Stimulated activated CD8-positive, alpha-beta memory T cell treated with anti-CD3 and anti-CD28 coated beads, Interleukin-4, amount 100 ng/mL, for 1 hour (primary cell): ENCODE measurements at places on chromosomes 6 and 20.

GRCh38 chr20:21713901-21714296, 8.4 kb downstream of the PAX1 start:
- DNase-seq: no peak

GRCh38 chr20:46350201-46350985, 42.1 kb upstream of the CDH22 start:
- DNase-seq: no peak

GRCh38 chr6:162964488-162965140, 236.8 kb downstream of the PACRG start:
- DNase-seq: no peak

GRCh38 chr6:142550310-142551063, 248.7 kb downstream of the ADGRG6 start:
- no peak for DNase-seq

DNA sequence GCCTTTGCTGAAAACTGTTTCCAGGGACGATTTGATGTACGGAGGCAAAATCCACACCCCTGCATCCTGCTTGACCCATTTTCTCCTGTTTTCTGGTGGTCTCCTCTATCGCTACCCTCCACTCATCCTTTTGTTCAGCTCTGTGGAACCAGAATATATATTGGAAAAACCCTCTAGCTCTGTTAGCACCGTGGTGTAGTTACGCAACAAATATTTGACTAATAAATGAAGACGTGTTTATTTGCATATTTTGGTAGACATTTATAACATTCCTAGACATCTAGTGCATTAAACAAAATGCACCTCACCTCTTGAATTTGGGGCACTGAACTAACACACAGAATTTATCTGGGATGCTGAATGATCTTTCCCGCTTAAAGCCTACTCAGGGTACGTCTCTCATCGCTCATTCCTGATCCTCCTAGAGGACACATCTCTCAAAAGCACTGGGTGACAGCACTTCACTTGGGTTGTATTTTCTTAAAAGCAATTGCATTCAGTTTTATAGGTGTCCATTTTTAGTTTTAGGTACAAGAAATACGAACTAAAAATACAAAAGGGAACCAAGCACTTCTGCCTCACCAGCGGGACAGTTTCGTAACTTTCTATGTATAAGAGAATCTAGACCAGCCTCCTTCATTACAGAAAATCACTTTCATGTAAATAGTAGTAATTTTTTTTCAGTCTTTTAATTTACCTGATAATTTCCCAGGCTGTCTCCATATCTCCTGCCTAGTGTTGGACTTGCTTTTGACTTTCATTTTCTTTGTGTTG, 59.2 kb downstream of the SNRNP48 start:
- no peak for DNase-seq

- no peak for DNase-seq
Observed at GRCh38 chr6:90976341-90976740, 389.5 kb upstream of the MAP3K7 start.

- DNase-seq: no peak
Observed at GRCh38 chr6:44009425-44010321, 117.6 kb downstream of the MRPL14 start.

DNA sequence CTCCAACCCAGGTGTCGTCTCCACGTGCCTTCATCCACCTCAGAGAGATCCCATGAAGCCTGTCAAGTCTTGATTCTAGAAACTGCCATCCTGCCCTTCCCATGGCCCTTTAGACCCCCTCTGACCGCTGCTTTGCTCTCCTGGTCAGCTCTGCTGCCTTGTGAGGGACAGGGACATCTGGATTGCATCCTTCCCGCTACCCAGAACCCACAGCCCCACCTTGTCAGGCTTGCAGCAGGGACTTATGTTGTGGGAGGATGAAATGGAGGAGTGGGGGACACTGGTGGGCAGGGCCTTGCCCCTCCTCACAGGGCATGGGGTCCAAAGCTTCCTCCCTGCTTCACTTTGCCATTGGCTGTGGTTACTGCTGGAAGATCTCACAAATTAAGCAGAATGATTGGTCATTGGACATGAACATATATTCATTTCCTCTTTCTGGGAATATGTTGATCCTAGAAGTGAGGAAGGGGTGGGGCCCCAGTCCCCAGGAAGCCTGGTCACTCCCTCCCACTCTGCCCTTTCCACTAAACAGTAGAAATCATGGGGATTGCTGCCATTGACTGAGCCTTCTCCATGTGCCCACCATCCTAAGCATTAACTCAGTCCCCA, 4.5 kb downstream of the GLP1R start:
- no peak for DNase-seq

DNA sequence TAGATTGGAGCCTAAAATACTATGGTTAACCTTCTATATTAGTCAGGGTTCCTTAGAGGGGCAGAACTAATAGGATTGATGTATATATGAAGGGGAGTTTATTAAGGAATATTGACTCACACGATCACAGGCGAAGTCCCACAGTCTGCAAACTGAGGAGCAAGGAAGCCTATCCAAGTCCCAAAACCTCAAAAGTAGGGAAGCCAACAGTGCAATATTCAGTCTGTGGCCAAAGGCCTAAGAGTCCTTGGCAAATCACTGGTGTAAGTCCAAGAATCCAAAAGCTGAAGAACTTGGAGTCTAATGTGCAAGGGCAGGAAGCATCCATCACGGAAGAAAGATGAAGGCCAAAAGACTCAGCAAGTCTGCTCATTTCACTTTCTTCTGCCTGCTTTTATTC, 133.5 kb upstream of the ADGRF1 start:
- DNase-seq: no peak

DNA sequence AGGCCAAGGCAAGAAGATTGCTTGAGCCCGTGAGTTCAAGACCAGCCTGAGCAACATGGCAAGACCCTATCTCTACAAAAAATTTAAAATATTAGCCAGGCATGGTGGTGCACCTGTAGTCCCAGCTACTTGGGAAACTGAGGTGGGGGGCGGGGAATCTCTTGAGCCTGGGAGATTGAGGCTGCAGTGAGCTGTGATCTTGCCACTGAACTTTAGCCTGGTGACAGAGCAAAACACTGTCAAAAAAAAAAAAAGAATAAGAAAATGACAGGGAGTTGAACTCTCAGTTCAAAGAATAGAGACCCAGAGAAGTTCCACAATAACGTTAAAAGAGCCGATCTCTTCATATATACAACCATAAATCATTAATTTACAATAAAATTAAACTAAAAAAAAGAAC, 24.8 kb upstream of the AMD1 start:
- no peak for DNase-seq

DNA sequence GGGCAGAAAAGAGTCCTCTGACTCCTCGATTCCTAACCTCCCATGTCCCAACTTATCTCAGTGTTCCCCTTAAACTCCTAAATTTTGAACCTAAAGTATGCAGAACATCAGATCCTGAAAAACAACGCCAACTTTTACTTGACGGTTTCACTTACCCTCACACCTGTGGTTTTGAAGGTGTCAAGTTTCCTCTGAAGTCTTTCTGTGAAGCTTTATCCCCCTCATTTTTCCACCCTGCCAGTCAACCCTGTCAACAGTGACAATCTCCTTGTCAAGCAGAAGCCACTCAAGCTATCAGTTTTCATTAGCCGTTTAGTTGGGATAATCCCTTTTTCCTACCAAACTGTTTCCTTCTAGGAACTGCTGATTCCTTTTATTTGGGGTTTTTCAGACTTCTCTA, 245.4 kb upstream of the PREP start:
- DNase-seq: no peak

DNA sequence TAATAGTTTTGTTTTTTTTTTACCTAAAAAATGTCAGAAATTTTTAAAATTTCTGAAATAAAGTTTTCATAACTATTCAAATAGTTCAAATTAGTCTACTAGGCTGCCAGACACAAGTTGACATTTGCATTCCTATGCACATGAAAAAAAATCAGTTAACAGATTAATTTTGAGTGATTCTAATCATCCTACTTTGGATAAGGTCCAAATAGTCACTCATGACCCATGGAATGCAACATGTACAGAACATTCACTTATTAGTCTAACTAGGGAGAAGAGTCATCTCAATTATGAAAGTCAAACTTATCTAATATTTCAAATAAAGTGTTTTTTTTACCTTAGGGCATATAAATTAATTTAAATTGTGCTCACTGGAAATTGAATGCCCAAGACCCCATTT, 390.2 kb downstream of the EPM2A start:
- DNase-seq: no peak

- no peak for DNase-seq
Observed at GRCh38 chr20:10172998-10173655, 45.5 kb upstream of the SNAP25 start.

DNA sequence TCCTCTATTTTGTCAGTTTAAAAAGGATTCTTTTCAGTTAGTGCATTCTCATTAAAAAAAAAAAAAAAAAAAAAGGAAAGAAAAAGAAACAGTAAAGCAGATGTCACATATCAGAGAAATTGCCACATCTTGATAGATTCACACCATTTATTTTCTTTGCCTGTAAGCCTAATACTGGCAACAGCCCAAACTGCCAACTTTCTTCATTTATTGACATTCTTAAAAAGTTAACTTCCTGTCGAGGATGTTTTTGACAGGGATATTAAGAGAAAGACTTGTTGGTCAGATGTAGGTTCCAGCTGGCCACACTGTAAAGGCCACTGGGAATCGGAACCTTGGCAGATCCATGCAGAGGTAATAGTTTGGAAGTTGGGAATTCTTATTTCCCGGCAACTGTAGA, 332.6 kb downstream of the NRN1 start:
- no peak for DNase-seq
